ENCODE measurements at places on chromosomes 11 and 22.

- no peak for DNase-seq
Measured at GRCh38 chr11:117857734-117858414, 18.6 kb downstream of the FXYD6 start.

GRCh38 chr11:70220920-70221319 lies 17.8 kb downstream of the FADD start:
- DNase-seq, result no peak

GRCh38 chr11:126267650-126268049 lies 1.0 kb downstream of the SRPRA start:
- no peak for DNase-seq

DNA sequence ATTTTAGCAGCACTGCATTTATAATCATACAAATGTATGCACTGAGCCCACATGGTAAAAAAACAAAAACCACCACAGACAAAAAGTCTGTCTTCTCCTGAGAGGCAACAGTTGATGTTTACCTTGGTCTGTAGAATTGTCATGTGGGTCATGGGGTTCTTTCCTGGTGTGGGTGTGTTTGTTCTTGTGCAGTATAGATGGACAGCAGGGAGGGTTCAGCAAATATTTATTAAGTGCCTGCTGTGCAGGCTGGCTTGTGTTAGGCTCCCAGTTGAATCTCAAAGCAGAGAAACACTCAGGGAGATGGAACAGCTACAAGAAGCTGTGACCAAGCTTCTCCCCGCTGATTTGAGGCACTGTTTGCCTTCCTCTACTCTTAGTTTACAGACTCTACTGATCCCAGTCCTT lies 82.2 kb downstream of the PISD start:
- no peak for DNase-seq

- DNase-seq, result peak; percentile 75
Measured at GRCh38 chr11:19259487-19260345, 19.0 kb upstream of the E2F8 start.

GRCh38 chr22:37249986-37250385 lies 5.9 kb upstream of the RAC2 start:
- no peak for DNase-seq

- no peak for DNase-seq
Measured at GRCh38 chr11:45108070-45109064, 38.1 kb upstream of the PRDM11 start.

GRCh38 chr22:27617214-27617881 lies 184.2 kb downstream of the MN1 start:
- no peak for DNase-seq

DNA sequence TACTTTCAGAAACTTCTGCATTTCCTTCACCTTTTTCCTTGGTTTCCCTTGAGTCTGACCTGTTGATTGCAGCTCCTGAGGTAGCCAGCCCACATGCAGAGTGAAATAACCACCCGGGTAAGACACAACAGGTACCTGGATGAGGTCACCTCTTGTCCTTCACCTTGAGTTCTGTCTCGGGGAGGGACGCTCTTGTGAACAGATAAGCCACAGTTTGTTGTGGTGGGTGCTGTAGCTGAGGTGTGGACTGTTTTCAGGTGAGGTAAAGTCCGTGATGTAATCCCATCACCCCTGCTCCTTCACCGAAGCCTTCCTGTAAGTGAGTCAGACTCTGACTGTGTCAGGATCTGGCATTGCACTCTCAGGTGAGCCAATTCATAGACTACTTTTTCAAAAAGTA lies 183.1 kb downstream of the NAV2 start:
- no peak for DNase-seq

GRCh38 chr11:7671347-7672215 lies 1.7 kb downstream of the CYB5R2 start:
- no peak for DNase-seq

DNA sequence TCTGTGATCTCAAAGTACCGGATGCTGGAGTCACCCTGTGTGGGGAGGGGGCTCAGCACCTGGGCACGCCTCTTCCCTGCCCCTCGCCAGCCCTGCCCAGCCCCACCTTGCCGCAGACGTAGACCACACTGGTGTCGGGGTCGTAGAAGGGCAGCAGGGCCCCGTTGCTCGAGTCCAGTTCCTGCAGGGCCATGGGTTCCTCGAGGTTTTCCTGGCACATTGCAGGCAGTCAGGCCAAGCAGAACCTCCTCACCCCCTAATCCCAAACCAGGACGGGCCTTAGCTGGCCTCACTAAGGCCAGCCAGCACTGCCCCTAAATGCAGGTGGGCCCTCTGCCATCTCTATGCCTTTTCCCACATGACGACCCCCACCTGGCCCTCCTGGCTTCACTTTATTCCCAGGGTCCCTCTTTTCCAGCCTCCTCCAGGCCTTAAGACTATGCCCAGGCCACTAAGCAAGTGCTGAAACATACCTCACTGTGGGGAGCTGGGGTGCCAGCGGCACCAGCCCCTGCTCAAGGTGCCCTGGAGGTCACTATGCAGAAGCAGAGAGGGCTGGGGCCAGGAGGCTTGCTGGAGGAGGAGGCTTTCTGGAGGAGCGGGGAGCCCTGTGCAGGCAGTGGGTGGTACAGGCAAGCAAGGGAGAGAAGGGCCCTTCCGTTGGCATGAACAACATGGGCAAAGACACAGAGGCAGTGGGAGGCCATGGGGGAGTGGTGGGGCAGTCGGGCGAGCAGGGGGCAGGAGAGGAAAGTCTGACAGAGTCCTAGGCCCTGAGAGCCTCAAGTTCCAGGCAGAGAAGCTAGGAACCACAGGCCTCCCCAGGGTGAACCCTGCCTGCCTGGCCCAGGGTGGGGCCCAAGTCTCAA lies 2.8 kb downstream of the CORO1B start:
- no peak for DNase-seq

- no peak for DNase-seq
Measured at GRCh38 chr11:83713708-83714107, 427.5 kb upstream of the CCDC90B start.

DNA sequence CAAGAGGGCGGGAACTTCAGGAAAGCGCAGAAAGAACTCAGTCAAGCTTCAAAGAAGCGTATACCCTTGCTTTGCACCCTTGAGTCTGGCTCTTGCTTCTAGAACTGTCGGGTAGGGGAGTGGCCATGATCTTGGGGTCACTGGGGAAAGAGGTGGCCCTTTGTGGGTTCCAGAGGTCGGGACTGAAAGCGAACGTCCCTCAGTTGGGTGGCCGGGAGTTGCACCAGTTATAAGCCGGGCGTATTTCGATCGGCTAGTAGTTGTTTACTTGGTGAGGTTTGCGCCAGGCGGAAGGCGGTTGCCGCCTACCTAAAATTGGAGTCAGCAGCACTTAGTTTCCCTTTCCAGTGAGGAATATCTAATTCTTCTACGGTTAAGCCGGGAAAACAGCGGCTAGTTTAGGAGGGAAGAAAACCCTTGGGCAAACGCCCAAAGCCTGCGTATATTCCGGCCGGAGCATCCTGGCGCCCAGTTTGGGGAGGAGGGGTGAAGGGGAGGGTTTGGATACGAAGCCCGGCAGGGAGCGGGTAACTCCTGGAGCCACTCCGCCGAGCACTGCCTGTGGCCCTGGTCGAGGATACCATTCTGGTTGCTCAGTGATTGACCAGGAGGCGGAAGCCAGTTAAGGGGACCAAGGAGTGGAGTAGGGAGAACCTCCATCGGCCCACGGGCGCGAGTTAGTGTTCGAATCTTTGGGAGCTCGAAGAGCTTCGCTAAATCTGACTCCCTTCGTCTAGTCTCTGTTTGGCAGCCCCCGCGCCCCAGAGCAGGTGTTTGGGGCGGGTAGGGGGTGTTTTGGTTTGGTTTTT lies 807 bp upstream of the WT1 start:
- peak; percentile 15 for DNase-seq

- DNase-seq, result no peak
Measured at GRCh38 chr11:84144531-84144930, 858.4 kb upstream of the CCDC90B start.

- no peak for DNase-seq
Measured at GRCh38 chr22:20573833-20574615, 66.6 kb downstream of the MED15 start.

DNA sequence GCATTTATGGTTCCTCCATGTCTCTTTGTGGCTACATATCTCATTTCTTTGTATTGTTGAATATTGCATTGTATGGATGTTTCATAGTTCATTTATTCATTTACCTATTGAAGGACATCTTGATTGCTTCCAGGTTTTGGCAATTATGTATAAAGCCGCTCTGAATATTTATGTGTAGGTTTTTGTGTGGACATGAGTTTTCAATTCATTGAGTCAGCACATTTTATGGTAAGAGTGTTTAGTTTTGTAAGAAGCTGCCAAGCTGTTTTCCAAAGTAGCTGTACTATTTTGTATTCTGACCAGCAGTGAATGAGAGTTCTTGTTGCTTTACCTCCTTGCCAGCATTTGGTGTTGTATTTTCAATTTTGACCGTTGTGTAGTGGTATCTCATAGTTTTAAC lies 39.2 kb downstream of the KDM2A start:
- no peak for DNase-seq

- no peak for DNase-seq
Measured at GRCh38 chr22:30188911-30189310, 57.6 kb downstream of the LIF start.

DNA sequence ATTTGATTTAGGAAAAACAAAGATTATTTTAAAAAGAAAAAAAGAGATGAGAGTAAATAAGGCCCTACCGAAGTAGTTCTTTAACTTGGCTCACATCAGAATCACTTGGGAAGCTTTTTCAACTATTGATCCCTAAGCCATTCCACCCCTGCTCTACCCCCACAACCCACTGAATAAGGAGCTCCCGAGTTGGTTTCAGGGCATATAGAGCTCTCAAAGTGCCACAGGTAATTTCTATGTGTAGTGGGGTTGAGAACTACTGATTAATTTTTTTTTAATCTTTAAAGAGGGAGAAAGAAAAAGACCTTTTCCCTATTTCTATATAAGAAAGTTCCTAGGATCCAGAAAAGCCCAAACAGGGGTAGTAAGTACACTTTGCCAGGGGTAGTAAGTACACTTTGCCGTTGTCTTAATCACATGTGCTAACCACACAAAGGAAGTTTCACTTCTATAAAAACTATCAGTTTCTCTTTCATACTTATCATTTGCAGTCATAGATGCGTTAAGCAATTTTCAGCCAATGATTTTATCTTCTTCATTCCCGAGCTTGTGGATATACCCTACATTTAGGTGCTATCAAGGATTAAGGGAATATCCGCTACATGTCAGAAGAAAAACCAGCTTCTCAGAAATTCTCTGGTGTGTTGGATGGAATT lies 108.4 kb upstream of the ZC3H12C start:
- DNase-seq, result no peak

- DNase-seq, result peak; percentile 55
Measured at GRCh38 chr11:7251836-7252682, at the start of gene SYT9. Gene SYT9 (plus strand): TSS chr11:7251904. CDS start chr11:7252187, 283 bp downstream.

- no peak for DNase-seq
Measured at GRCh38 chr11:70876685-70877084, 375.7 kb downstream of the SHANK2 start.

DNA sequence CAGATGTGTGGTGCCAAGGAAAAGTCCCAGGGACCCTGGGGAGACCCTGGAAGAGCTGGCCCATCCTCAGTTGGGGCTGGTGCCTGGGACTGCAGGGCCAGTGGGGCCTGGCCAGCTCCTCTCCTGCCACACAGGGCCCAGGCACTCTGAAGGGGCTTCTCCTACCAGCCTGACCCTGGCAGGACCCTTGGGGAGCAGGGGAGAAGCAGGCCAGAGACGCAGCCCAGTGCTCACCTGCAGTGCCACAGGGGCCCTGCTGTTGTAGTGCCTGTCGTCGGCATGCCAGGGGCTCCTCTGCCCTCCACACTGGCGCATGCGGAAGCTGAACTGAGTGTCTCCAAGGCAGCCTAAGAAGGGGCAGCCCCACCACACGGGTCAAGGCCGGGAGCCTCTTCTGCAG lies 9.1 kb downstream of the DENND6B start:
- DNase-seq, result no peak

DNA sequence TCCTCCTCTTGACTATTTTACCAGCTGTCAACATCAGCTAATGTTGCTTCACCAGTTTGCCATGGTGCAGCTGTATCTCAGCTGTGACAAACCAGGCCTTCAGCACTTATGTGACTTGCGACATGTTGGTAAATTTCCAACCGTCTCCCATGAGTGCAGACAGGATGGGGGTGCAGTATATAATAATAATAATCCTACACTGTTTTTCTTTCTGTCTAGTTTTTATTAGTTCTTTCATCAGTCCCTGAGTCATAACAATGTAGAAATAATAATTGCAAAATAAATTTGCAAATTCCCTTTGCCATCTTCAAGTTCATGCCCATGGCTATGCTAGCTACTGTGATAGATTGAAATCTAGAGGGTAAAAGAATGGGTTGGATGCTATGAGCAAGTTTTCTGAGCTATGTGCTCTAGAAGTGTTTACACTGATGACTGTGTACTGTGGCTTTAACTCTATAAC lies 4.9 kb downstream of the MMP13 start:
- no peak for DNase-seq

DNA sequence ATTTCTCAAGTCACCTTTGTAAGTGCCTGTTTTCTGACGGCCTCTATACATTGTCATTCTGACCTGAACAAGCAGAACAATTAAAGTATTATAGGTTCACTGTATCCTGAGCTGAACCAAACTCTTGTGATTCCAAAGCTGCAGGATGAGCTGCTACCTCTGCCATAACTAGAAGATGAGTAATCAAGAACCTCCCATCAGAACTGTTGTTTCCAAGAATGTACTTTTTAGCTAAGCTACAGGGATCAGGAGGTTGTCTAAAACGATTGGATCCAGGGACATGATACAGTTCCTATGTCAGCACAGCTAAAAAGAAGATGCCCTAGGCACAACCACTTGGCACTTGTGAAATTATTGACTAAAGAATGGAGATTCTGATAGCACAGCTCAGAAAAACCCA lies 288.4 kb upstream of the CCDC90B start:
- no peak for DNase-seq

- no peak for DNase-seq
Measured at GRCh38 chr11:14414470-14415461, 55.8 kb upstream of the RRAS2 start.

DNA sequence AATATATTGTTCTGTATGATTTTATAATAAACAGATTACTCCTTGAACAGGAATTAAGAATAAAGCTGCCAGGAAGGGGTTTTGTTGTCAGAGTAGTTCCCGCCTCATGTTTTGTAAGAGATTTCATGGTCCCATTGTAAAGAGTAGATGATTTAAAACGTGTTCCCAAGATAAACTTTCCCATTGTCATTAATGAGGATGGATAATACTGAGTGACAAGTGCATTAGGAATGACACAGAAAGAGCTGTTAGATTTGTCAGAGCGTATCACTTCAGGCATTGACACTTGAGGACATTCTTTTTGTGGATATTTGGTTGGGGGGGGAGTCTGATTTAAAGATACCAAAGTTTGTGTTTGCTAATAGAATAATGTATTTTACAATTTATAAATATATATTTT lies 147.0 kb downstream of the PAX6 start:
- no peak for DNase-seq

DNA sequence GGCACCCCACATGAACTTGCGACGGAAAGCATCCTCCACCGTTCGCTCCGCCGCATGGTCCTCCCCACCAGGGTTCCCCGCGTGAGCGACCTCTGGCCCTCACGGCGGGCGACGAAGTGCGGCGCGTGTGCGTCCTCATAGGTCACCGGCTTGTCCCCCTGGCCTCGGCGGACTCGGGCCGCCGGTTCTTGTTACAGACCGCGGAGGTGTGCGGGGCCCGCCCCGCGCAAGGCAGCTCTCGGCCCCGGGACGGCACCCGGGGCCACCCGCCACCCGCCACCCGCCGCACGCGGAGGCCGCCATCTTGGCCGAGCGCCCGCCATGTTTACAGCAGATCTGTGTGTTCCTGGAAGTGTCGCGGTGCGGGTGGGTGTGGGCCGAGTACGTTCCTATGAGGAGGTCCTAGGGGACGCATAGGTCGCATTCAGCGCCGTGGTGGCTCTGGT lies 3.5 kb upstream of the IFITM2 start:
- no peak for DNase-seq

GRCh38 chr11:75766443-75767227 lies 1.9 kb upstream of the DGAT2 start:
- no peak for DNase-seq

- DNase-seq, result no peak
Measured at GRCh38 chr11:57776031-57776521, 14.5 kb downstream of the CTNND1 start.
